Activated CD8-positive, alpha-beta memory T cell treated with anti-CD3 and anti-CD28 coated beads for 48 hours (primary cell): ENCODE measurements at places on chromosomes 16 and 17.

- DNase-seq, result no peak
Observed at GRCh38 chr16:59249011-59249410, 514.9 kb upstream of the GOT2 start.

DNA sequence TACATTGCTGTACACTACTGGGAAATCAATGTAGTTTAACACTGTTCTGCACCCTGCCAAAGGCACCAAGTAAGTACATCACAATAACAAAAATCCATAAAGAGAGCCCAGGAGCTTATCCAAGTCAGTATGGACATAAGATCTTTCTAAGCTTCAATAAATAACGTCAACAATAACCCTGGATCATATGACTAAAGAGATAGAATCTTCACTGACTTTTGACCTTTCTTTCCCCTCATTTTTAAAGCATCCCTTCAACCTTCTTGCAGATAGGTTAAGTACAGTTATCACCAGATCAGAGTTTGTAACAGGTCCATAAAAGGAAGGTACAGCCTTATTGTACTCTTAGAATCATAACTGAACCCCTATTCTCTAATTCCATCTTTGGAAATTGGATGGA, 2.3 kb downstream of the CEP20 start:
- DNase-seq, result no peak

DNA sequence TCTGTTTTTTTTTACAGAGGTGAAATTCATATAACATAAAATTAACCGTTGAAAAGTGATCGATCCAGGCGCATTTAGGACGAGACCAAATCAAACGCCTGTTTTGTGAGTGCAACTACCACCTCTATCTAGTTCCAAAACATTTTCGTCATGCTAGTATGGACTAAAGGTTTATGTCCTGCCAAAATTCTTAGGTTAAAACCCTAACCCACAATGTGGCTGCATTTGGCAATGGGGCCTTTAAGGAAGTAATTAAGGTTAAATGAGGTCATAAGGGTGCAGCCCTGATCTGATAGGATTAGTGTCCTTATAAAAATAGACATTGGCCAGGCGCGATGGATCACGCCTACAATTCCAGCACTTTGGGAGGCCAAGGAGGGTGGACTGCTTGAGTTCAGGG, 32.8 kb upstream of the RCVRN start:
- no peak for DNase-seq

DNA sequence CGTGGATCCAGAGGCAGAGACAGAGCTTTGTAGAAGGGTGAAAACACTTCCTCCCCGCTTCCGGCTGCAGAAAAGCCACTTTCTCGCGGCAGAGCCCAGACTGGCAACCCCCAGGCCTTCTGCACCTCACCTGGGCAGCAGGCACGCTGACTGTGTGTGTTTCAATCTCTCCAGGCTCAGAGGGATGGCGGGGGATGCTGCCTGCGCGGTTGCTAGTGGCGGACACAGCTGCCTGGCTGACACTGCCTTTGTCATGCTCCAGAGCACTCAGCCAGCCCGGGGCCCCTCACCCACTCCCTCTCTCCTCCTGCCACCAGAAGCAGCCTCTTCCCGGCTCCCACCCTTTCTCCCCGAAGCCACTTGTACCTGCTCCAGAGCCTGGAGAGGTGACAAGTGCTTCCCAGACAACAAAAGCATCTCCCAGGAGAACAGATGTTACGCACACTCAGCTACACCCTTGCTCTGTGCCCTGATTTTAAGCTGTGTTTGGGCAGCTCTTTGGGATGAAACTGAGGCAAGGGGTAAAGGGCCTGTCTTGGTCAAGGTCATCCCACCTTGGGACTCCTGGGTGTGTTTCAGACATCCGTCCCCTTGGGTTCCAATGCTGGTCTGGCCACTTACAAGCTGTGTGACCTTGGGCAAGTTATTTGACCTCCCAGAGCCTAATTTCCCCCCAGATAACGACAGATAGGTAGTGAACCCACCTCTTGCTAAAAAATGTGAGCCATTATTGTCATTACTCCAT, 9.2 kb upstream of the GLIS2 start:
- no peak for DNase-seq

DNA sequence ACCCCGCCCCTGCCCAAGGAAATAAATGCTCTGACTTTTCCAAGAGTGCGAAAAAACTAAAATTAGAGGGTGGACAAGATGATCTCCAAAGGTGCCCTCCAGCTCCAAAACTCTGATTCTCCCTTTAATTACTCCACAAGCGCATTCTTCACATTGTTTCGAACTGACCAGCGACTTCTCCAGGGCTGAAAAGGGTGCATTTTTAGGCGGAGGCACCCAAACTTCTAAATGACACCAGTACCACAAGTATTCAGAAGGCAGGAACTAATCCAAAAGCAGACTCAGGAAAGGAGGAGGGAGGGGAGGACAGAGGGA, 750 bp downstream of the ZFHX3 start:
- DNase-seq, result no peak

DNA sequence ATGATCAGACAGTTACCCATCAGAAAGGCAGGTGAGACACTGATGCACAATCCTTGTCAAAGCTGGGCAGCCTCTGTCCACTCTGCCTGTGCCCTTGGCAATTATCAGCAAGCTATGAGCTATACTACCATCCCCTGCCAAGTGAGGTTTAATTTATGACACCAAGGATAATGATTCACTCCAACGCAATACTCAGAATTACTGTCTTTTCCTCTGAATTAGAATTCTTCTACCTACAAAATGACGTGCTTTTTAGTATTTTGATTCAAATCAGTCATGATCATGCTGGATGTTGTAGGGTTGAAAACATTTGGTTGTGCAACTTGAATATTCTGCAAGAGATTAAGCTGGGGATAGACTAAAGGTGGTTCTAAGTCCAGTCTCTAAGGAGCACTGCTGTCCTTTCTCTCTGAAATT, 116.8 kb upstream of the SOX9 start:
- no peak for DNase-seq

DNA sequence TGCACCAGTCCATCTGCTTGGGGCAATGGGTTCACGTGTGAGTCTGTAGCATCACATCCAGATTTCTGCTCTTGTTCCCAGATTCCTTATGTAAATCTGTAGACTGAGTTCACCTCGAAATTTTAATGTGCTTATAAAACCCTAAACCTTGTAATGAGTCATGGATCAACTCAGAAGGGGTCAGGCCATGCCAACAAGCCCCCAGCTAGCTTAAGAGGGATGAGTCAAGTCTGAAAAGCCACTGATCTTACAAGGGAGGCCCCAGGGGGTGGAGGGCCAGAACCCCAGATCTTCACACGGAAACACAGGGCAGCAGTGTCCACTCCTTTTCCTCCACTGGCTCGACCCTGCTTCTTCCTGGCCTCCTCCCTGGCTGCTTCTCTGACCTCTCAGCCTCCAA, 399.1 kb upstream of the CDH5 start:
- no peak for DNase-seq

- no peak for DNase-seq
Observed at GRCh38 chr16:11058832-11059231, 114.5 kb downstream of the CLEC16A start.

DNA sequence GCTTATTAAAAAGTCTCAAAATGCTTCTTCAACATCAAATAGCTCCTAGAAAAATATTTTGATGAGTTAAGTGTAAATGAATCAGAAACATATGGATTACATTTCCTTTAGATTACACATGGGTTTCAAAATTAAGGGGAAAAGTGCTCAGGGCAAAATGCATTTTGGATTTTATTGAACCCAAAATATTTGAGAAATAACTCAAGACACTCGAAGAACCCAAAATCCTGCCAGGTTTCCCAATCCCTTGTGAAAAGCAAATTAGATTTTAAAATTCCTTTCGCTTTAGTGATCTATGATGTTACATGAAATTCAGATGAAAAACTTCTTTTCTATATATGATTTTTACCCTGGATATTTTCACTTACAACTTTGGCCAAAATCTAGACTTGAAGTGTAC, 847.4 kb upstream of the SOX9 start:
- DNase-seq, result no peak

GRCh38 chr16:77689971-77690370, 32.3 kb upstream of the NUDT7 start:
- DNase-seq, result no peak

DNA sequence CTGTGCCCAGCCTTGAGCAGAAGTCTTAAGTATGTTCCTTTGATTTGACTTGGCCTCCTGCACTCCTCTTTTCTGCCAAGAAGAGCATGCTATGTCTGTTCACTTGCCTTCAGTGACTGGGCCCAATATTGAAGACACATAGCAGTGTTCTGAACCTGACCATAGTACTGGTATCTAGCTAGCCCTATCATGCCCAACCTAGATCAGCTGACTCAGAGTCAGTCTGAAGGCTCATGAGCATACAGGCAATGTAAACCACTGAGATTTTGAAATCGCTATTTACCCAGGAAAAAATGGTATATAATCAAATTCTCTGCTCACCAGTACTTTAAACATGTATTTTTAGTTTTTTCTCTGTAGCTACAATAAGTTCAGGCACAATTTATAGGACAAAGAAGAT, 129.4 kb downstream of the TANC2 start:
- no peak for DNase-seq

DNA sequence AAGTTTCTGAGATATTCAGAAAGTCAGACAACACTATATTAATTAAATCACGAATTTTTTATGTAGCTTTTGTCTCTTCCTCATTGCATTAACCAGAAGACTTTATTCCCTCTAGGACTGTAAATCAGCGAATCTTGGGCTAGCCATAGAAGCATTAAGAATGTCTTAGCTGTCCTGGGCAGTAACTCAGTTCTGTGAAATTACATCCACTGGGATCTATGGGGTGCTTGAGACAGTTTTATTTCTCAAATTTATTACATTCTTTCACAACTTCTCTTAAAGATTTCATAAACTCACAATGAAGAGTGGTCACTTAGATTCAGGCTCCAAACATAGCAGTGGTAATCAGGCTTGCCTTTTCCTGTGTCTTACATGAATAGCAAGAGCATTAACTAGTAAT, 1153.4 kb downstream of the CDH8 start:
- DNase-seq, result no peak

DNA sequence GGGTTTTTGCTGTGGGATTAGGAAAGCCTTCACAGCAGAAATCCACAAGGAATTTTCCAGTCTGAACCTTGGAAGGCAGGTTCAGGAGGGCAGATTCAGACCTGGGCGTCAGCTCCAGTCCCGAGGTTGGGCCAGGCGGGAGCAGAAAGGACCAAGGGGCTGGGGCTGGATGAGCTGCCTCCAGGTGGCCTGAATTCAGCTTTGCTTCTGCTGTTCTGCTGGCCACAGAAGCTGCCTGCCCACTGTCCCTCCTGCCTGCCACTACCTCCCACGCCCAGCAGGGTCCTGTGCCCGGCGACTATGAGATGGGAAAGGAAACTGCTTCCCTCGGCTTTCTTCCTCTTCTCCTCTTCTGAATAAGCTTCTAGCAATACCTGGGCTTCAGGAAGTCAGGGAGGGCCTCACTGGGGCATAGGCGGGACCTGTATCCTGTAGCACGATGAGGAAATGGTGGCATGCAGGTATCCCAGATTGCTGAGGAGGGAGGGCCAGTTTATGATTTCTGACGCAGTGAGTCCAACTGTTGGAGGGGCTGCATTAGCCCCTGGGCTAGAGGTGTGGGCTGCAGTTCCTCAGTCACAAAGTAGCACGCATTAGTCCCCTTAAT, 18.4 kb downstream of the TBX4 start:
- no peak for DNase-seq

GRCh38 chr16:73142053-73142854, 94.3 kb upstream of the ZFHX3 start:
- DNase-seq, result no peak

DNA sequence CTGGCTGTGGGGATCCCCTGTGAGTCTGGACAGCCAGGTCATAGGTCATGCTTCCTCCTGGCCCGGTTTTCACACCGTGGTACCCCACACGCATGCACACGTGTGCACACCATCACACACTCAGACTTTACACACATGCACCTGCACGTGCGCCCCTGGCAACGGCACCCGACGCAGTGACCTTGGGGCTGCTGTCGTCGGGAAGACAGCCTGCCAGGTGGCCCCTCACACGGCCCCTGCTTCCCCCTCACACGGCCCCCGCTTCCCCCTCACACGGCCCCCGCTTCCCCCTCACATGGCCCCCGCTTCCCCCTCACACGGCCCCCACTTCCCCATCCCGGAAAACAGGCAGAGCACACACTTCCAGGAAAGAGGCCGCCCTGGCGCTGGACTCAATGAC, 45.1 kb downstream of the CBFA2T3 start:
- no peak for DNase-seq

DNA sequence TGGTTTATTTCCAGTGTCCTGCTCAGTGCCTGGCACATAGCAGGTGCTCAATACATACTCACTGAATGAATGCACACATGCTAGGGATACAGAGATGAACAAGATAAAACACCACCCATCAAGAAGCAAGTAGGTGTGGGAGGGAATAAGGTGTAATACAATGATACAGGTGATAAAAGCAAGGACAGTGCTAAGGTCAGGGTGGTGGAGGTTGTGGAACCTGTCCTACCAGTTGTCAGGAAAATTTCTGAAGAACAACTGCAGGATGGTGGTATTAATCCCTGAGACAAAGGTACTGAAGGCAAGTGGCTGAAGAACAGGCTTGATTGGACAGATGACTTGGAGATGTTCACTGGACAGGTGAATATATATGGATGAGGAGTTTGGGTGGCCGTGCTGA, 1.8 kb downstream of the KNOP1 start:
- DNase-seq, result no peak

- no peak for DNase-seq
Observed at GRCh38 chr16:84947022-84947421, 64.3 kb downstream of the ZDHHC7 start.

DNA sequence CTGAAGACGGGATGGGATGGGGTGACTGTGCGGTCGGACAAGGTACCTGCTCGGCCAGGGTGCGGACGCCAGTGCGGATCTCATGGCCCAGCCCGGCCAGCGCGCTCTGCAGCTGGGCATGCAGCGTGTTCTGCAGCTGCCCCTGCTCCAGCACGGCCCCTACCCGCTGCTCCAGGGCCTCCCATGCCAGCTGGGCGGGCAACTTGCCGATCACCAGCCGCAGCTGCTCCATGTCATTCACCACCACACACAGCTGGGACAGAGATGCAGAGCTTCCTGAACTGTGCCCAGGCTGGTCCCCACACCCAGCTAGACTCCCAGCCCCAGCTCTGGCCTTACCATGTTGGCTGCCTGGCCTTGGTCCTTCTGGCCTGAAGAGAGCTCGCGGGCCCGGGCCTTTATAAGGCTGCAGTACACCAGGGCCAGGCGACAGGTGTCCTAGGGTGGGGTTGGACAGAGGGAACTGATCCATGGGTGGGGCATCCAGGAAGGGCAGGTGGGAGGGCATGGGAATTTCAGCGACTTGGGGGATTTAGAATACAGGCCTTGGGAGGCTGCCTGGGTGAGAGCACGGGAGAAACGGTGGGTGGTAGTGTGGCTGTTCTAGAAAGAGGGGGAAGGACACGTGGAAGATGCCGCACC, 9.8 kb downstream of the UNC13D start:
- no peak for DNase-seq
